Stimulated activated CD4-positive, alpha-beta T cell treated with anti-CD3 and anti-CD28 coated beads, Interleukin-4, amount 100 ng/mL, for 4 hours (primary cell): ENCODE measurements at places on chromosomes 6 and 20.

DNA sequence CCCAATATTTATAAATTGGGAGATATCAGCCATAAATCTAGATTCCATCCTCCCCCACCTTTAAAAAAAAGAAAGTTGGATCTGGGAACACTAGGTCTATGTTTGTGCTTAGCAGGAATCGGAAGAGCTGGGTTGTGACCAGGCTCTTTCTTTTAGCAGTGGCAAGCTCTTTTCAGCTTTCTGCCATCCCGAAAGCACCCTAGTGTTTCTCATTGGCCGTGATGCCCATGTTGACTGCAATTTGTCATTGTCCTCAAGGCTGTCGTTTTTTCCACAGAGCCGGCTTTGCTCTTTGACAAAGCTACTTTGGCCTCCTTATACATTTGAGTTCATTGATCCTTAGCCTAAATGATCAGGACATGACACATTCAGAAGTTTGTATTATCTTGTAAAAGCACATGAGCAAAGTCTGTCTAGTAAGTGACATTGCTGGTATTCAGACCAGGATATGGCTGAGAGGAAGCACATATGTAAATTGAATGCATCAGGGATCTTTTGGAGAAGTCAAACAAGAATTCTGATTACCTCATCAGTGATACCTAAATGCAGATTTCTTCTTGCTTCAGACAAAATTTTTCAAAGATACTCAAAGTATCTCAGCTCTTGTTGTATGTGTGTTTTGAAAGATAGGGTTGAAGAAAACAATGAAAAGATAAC, 50.1 kb downstream of the CARMIL1 start:
- DNase-seq = no peak

DNA sequence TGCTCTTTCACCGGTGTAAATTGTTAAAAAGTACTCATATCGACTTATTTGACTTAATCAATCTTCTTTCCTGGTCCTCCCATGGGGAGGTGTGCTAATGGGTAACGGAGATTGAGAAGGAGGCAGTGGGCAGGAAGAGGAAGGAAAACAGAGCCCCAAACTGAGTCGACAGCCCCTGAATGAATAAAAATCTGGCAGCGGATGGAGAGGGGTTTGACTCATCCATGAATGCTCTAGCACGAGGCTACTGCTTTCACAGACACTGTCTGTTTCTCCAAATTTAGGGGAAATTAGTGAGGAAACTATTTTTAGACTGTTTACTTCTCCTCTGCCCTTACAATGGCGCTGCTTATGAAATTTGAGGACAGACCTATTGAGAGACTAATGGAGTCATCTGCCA, 142.2 kb upstream of the ATXN1 start:
- DNase-seq = no peak

GRCh38 chr20:36228770-36229169, 7.5 kb upstream of the AAR2 start:
- no peak for DNase-seq

GRCh38 chr20:53738945-53739798, 145.5 kb upstream of the ZNF217 start:
- no peak for DNase-seq

- DNase-seq = no peak
Measured at GRCh38 chr6:82612475-82613039, 248.9 kb downstream of the TPBG start.

DNA sequence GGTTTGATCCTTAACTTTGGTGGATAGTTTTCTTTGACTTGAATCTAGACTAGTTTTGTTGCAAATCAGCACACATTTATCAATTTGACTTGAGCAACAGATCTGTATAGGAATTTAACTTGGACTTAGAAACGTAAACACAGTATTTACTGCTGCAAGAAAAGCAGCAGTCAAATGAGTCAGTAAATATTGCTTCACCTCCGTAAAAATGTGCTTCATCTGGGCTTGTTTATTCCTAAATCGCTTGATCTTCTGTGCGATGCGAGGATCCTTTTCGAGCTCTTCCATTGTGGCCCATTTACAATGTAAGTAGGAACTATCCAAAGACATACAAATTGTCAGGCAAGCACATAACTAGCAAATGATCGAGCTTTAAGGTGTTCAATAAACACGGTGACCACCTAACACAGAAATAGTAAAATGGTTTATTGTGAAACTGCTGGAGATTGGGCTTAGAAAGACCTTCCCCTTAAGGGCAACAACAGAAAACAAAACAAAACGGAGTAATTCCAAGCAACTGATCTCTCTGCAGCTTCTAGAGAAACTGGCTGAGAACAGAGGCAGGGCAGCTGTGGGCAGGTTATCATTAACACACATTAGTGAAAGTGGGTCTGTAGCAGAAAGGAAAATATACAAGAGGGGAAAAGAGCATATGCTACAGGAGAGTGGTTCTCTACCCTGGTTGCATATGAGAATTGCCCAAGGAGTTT, 120.8 kb downstream of the CHD6 start:
- no peak for DNase-seq

DNA sequence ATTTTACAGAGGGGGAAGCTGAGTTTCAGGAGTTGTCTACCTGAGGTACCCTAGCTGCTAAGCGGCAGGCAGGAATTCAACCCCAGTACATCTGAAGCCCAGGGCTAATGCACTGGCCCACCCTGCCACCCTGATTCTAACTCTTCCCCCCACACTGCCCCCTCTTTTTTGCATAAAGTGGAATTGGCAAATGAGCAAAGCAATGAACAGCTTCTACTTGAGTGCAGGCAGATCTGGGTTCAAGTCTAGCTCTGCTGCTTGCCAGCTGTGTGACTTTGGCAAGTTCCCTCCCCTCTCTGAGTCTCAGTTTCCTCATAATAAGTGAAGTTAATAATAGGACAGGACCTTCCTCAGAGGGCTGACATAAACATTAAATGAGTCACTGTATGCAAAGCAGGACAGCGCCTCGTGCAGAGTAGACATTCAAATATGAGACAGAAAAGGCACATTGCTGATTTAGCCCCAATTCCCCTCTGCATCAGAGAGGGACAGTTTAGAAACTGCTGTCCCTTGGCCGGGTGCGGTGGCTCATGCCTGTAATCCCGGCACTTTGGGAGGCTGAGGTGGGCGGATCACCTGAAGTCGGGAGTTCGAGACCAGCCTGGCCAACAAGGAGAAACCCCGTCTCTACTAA, 4.7 kb downstream of the ADA start:
- peak; percentile 7 for DNase-seq

DNA sequence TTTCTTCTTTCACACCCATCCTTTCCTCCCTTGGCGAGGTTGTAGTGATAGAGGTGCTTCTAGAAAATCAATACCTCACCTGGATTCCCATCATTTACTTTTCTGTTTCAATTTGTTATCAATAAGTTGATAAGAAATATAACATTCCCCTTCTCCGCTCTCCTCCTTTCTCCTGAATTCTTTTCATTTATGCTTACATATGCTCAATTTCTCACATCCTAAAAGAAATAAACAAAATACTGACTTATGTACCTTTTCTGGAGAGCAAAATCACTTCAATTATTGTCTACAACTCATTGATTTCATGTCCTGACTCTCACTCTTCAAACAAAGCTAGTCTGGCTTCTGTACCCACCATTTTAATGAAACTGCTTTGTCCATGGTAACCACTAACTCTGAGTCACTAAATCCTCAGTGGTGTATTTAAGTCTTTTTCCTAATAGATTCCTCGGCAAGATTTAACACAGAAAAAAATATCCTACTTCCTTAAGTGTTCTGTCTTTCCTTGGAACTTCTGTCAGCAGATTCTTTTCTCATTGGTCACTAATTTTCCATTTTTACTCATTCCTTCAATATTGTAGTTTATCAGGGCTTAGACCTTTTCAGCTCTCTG, 289.6 kb downstream of the RFPL4B start:
- no peak for DNase-seq

- no peak for DNase-seq
Measured at GRCh38 chr20:11103866-11104265, 430.1 kb upstream of the JAG1 start.

DNA sequence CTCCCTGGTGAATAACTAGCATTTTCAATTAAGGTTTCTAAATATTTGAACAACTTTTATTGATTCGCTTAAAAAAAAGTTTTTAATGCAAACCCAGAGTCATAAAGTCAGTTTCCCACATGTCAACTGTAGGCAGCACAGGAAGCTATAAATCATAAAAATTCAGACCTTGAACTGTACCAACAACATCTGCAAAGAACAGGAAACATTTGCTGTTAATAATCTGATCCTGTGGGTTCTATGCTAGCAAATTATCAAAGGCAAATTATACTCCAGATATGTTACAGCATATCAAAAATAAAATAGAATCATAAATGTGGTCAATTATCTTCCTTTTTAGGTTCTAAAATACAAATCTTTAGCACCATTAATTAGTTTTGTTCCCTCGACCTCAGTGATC, 16.6 kb upstream of the MAP7 start:
- DNase-seq = no peak

- no peak for DNase-seq
Measured at GRCh38 chr20:51493346-51493791, 49.1 kb downstream of the NFATC2 start.

DNA sequence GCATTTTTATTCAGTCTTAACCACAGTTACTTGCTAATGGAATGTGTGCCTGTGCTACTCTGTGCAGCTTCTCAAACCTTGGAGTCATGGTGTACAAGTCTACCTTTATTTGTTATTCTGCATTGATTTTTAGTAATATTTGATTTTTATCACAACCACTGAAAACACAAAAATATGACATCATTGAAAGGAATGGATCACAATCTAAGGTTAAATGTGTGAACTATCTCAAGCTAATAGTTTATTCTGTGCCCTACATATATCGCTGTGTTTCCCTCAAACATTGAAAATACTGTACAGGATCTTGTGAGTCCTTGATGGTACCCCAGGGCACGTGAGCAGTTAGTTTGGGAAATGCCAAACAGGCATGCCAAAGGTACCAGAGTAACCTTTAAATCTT, 573.4 kb downstream of the FRK start:
- DNase-seq = no peak

DNA sequence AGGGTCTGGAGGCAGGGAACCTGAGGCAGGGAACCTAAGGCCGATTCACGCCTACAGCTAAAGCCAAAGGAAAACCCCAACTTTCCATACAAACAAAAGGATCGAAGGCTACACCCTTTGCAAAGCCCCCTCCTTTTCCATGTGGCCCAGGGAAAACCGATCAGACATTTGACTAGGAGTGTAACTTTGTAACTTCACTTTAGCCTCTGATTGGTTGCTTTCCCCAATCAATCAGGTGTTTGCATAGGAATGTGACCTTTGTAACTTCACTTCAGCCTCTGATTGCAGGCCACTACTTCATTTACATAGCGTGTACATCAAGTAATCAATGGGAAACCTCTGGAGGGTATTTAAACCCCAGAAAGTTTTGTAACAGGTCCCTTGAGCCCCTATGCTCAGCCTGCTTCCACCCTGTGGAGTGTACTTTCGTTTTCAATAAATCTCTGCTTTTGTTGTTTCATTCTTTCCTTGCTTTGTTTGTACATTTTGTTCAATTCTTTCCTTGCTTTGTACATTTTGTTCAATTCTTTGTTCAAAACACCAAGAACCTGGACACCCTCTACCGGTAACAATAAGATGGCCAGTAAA, 43.3 kb downstream of the CHD6 start:
- DNase-seq = no peak

GRCh38 chr6:2054516-2055067, 190.8 kb downstream of the GMDS start:
- no peak for DNase-seq

DNA sequence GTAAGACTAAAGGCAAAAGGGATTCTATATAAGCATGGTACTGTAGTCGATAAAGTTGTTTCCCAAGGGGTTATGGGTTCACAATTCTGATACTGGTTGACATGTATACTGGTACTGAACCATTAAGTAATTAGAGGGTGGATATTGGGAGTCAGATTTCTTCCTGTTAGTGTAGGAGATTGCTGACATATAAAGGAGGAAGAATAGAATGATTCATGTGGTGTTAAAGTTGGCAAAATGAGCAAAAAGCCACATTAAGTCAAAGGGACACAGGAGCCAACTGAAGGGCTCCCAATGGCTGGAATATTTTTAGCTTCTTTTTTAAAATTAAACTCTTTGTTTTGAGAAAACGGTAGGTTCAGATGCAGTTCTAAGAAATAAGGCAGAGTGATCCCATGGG, 161.8 kb upstream of the PRND start:
- DNase-seq = no peak

- no peak for DNase-seq
Measured at GRCh38 chr6:44554861-44555260, 167.4 kb downstream of the CDC5L start.

- peak; percentile 40 for DNase-seq
Measured at GRCh38 chr6:44254191-44255104, 2.9 kb downstream of the SLC35B2 start.

DNA sequence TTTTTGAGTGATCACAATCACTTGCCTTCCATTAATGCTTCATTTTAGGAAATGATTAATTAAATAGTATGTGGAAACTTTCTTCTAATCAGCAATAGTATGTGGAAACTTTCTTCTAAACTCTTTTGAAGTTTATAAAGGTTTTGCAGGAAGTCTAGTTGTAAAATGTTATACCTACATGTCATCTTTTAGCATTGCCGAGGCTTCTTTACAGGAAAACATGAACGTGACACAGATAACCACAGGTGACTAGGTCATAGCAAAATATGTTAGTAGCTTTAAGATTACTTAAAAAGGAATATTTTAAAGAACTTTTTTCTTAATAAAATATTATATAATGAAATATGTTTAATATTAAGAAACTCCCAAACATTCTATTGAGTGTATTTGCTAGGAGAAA, 56.8 kb downstream of the SMAP1 start:
- no peak for DNase-seq

- DNase-seq = no peak
Measured at GRCh38 chr6:35777356-35778102, 1.1 kb downstream of the CLPSL2 start.

DNA sequence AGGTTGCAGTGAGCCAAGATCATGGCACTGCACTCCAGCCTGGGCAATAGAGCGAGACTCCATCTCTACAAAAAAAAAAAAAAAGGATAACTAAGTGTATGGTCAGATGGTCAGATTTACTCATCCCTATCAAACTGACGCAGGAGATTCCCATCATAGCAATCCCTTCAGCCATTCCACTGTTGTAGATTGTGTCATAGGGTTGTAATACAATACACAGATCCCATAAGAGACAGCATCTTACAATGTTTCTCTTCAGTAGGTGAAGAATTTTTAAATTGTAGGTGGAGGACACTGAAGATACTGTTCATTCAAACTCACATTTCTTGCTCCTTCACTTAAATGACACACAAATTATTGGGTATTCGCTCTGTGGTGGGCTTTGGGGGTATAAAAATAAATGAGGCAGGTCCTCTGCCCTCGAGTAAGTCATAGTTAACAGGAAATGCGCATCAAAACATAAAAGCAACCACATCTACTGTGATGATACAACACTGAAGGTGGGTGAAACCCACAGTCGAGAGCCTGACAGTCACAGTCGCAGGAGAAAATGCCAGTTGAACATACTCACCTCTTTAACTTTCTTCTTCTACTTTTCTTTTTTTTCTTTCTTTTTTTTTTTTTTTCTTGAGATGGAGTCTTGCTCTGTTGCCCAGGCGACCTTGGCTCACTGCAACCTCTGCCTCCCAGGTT, 205.5 kb downstream of the ZNF217 start:
- no peak for DNase-seq

GRCh38 chr20:36818861-36819260, 45.3 kb upstream of the DSN1 start:
- no peak for DNase-seq

- no peak for DNase-seq
Measured at GRCh38 chr20:16095226-16095625, 478.0 kb downstream of the KIF16B start.
